ENCODE measurements at places on chromosomes 7 and 10.

GRCh38 chr7:69947998-69948397 lies 349.7 kb downstream of the AUTS2 start:
- no peak for DNase-seq

GRCh38 chr10:24010436-24010970 lies 198.4 kb upstream of the KIAA1217 start:
- no peak for DNase-seq

DNA sequence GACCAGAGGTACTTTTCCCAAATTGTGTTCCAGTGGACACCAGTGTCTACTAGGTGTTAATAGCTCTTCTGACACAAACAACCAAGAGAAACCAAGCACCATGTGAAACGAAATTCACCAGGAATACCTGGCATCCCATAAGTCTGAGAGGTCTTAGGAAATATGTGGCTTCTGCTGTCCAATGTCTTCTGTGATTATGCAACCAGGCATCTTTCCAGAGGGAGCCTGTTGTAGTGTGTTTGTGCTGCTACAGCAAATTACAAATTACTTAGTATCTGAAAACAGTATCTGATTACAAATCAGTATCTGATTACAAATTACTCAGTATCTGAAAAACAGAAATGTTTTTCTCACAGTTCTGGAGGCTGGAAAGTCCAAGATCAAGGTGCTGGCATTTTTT lies 133.6 kb upstream of the NPVF start:
- DNase-seq = no peak

GRCh38 chr7:155255621-155256020 lies 42.1 kb upstream of the INSIG1 start:
- no peak for DNase-seq

GRCh38 chr10:104146882-104147281 lies 24.9 kb downstream of the SFR1 start:
- DNase-seq = peak; percentile 75

Data from NCI-H2171 treated with DMSO at 0.1 percent for 48 hours (cell line).